Stimulated activated CD4-positive, alpha-beta T cell treated with anti-CD3 and anti-CD28 coated beads, TNF-alpha, amount 100 ng/mL, for 1 hour (primary cell): ENCODE measurements at places on chromosomes 2 and 18.

GRCh38 chr18:29979881-29980280, 1062.7 kb downstream of the DSC3 start:
- DNase-seq, result no peak

GRCh38 chr2:70946832-70947442, 11.2 kb downstream of the ATP6V1B1 start:
- no peak for DNase-seq

GRCh38 chr18:56175330-56176001, 462.9 kb downstream of the TXNL1 start:
- no peak for DNase-seq

- DNase-seq, result no peak
Observed at GRCh38 chr2:10326151-10326616, 23.5 kb downstream of the HPCAL1 start.

- no peak for DNase-seq
Observed at GRCh38 chr18:38297910-38298309, 732.3 kb upstream of the CELF4 start.

- no peak for DNase-seq
Observed at GRCh38 chr2:12931186-12931844, 214.6 kb downstream of the TRIB2 start.

DNA sequence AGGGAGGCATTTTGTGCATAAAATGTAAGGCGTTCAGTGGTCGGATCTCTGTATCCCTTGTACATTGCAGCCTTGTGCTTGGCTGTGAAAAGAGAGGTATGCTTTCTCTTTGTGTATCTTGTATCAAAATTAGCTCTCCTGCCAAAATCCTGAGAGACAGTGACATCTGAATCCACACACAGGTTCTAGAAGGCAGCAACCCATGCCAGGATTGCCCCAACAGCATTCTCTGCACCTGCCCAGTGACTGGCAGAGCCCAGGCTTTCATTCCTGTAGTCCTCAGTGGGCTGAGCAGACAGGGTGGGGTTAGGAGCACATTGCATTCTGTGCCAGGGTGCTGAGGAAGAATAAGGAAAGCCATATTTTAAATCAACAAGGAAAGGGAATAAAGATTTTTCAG, 740.3 kb upstream of the RAB6C start:
- no peak for DNase-seq

- DNase-seq, result no peak
Observed at GRCh38 chr2:215870088-215870490, 143.3 kb downstream of the MREG start.

GRCh38 chr2:115084446-115084845, 642.0 kb downstream of the DPP10 start:
- DNase-seq, result no peak

GRCh38 chr2:105600949-105601794, 143.5 kb upstream of the NCK2 start:
- DNase-seq, result no peak

DNA sequence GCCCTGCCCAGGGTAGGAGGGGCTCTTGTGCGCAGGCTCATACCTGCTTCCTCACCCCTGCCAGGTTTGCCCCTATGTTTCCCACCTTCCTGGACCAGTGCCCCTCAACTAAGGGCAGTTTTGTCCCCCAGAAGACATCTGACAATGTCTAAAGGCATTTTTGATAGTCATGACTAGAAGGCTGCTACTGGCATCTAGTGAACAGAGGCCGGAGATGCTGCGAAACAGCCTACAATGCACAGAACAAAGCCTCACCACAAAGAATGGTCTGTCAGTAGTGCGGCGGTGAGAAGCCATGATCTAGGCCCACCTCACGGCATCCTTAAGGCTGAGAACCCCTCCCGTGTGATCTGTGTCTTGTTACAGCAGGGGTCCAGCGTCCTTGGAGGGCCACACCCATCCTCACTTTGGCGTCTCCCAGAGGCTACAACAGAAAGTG, 96.0 kb downstream of the TMEM17 start:
- no peak for DNase-seq

GRCh38 chr2:189633392-189633811, 27.9 kb upstream of the ASNSD1 start:
- no peak for DNase-seq

DNA sequence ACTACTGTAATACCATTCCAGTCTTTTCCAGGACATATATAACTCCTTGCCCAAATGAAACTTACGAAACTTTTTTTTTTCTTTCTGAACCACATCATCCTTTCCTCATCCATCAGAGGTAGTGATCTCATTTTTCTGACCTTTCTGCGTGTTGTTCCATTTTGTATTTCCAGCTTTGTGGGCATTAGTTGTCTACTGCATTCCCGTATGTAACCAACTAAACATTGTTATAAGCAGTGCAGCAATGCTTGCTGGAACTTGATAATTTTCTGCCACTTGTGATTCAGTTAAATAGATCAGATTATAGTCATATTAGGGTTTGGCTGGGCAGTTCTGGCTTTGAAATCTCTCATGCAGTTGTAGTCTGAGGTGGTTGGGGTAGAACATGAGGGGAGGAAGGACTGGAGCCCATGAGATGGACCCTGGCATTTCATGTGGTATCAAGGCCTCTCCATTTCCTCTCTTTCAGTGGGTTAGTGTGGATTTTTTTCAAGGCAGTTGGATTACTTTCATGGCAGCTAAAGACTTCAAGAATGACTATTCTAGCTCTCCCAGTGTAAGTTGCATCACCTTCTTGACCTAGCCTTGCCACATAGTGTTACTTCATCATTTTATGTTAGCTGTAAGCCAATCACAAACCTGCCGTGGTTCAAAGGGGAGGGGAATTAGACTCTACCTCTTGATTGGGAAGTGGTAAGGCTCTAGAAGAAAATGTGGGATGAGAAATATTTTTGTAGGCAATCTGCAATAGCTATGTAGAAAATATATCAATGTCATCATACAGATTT, 80.5 kb downstream of the EHBP1 start:
- DNase-seq, result no peak

- DNase-seq, result no peak
Observed at GRCh38 chr2:126476691-126477090, 179.3 kb upstream of the GYPC start.

- no peak for DNase-seq
Observed at GRCh38 chr18:28177828-28178635, 1.1 kb upstream of the CDH2 start.

GRCh38 chr2:9101763-9102425, 98.4 kb upstream of the MBOAT2 start:
- no peak for DNase-seq

DNA sequence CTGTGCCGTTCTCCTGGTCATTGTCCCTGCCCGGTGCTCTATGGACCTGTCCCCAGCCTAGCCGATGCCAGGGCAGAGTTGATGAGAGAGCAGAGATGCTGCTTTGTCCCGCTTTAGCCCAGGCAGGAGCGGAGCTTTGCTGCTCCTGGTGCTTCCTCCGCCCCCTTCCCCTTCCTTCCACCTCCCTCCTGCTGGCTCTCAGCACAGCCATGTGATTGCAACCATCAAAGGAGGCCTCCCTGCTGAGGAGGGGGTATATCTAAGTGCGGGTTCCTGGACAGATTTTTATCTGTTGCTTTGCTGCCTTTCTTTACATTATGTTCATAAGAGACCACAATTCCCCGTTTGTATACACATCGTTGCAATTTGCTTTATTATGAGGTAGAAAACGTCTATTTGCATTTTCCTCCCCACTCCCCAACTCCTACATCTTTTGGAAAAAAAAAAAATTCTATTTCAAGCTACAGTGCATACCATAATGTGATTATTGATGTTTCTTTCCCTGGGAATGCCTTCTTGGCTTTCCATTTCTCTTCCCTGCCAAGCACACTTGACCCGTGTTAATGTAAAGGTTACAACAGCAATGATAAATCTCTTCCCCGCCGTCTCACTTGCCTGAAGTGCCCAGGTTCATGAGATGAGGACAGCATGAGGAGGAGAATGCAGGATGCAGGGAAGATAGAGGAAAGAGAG, 25.4 kb downstream of the ALPK2 start:
- no peak for DNase-seq

DNA sequence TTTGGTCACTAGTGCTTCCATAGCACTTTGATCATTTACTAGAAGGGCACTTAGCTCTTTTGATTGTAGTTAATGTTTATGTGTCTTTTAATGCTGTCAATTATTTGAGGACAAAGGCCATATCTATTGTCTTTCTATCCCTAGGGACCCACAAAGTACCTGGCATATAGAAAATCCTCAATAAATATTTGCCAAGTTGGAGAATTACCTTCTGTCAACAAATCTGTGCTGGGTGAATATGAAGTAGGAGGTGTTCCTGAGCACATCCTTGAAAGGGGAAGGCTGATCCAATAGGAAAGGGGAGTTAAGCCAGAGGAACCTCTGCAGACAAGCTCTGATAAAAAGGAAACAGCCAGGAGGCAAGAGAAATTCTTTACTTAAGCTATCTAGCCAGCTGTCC, 8.2 kb downstream of the DPP4 start:
- DNase-seq, result no peak

DNA sequence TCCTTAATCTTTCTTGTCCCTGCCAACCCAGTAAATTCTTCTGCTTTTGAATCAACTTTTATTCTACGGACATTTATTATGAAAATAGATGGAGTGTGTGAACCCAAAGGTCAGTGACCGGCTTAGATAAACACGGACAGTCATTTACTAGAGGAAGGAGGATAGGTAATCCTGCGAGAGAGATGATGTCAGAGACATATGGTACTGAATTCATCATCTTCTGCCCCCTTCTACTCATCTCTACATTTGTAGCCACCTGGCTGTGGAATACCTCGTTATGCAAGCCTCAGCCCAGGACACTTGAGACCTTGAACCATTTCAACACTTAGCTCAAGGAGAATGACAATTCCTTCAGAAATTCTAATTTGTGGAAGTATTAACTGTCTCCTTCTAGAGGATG, 443.6 kb downstream of the TDRD15 start:
- DNase-seq, result no peak

DNA sequence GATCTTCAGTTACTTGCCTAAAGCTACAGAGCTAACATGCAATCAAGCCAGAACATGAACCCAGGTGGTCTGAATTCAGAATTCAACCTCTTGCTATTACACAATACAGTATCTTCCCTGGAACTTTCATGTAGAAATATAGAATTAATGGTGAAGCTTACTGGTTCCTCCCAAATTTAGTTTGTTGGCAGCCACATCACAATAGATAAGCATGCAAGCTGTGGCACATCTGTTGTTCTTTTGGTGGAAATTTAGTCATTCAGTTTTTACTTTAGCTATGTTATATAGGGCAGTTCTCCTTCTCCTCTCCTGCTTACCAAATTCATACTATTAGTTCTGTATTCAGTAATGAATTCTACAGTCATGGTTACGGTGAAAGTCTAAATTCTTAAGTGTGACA, 101.0 kb upstream of the RNF152 start:
- no peak for DNase-seq

GRCh38 chr18:78006774-78007260, 757.2 kb downstream of the GALR1 start:
- no peak for DNase-seq

DNA sequence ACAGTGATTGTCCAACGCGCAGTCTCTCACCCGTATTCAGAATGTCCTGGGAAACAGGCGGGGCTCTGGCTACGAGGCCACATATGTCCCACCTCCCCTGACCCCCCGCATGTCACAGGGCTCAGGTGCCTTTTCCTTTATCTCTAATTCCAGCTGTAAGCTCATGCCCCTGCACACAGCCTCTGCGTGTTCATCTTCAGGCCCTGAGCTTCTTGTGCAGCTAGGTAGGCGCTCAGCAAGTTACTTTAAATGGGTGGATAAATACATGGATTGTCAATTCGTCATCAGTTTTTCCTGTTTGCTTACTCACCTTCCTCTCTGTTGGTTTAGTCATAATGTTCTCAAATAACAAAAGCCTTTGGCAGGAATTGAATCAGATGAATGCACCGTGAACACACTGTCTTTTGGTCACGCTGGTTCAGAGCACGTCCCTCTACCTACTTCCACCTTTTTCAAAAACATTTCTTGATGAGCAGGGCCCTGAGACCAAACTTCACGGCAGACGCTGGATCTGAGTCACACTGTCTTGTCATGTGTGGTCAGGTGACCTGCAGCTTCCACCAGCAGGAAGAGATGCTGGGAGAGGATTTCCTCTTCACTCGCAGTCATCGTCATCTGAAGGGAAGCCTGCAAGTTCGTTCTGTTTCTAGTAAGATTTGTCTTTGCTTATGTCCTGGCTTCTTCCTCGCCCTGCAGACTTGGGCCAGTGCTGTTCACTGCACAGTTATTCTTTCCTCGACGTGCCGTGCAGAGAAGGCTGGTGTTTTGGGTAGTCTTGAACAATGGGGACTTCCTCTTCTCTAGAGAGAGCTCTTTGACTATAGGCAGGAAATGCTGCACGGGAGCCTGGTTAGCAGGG, 138.1 kb downstream of the PTGR3 start:
- DNase-seq, result peak; percentile 47

- DNase-seq, result no peak
Observed at GRCh38 chr2:50026236-50026635, 871.9 kb upstream of the FSHR start.

DNA sequence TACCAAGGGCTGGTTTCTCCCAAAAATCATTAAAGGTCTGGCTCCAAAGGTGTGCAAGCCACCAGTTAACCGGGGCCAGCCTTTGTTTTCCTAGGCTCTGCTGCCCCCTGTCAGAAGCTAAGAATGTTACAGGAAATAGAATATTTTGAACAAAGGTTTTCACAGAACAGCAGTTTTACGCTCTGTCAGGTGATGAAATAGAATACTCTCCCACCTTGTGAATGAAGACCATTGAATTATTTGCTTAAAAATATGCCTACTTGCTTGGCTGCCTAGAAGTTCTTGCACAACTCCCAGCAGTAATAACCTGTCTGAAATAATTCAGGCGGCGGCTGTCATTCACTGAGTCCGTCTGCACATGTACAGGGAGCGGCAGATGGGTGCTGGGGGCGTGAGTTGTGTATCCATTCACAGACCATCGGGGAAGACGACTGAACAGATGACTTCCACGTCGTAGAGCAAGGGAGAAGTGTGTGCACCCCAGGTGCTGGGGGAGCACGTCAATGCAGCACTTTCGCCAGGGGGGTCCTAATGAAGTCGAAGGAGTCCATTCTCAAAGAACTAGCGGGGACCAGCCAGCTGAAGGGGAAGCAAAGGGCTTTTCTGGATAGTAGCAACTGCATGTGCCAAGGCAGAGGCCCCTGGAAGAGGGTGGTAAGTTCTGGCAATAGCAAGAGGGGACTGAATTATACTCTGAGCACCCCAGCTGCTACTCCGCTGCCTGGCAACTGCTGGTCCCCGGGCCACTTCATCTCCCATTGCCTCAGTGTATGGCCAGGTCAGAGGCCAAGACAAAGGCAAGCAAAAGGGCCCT, 56.1 kb downstream of the SF3B1 start:
- peak; percentile 34 for DNase-seq

DNA sequence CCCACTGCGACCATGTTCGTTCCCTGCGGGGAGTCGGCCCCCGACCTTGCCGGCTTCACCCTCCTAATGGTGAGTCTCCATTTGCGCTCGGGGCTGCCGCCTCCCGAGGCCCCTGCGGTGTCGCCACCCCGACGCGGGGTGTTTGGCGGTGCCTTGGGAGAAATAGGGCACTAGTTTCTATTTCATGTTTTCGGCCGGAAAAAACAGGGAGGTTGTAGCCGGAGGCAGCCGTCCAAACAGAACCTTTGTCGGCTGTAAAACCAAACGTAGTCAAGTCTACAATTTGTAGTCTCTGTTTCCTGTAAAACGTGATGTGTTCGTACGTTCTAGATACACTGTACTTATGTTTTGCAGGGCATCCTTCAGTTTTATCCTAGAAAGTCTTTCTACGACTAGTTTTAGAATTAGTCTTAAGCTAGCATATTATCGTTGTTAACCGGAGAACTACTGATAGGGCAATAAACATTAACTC, 290 bp downstream of the PSMG2 start:
- DNase-seq, result no peak
